Sigmoid colon (tissue), 7 donors: ENCODE measurements at places on chromosomes 2 and 18. TPM values are rescaled to one million over a fixed set of nuclear protein-coding genes. Genes with fewer than 3 reads are reported as not detected.

DNA sequence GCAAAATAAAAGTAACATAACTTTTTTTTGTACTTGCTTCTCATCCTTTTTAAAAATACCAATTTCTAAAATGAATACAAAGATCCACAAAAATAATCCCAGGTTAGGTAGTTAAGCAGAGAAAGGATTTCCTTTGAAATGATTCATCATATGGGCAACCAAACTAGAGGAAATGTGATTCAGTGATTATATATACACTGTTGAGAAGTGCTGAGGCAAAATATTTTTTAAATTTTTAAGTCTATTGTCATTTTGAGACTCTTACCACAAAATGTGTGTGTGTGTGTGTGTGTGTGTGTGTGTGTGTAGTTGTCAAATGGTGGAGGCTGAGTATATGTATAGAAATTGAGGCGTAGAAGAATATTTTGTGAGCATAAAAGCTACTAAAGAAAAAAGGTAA is 1075.3 kb downstream of the LRP1B start:
- no peak for DNase-seq

The AFF3 gene
- 18.6 TPM for total RNA-seq

- no peak for DNase-seq
These were observed 200.7 kb upstream of the SOX11 start for GRCh38 chr2:5491523-5491922.

The SPR gene
- total RNA-seq, result 51.8 TPM
